ENCODE measurements at places on chromosomes 4 and X. TPM values are rescaled to one million over a fixed set of nuclear protein-coding genes. Genes with fewer than 3 reads are reported as not detected.
A peak's percentile ranks its signal among the peaks of the same experiment; 100 is the strongest.

The BDH2 gene
- total RNA-seq, result 70.7 TPM

The SHOX gene
- total RNA-seq, result 0.16 TPM

The GPC4 gene
- total RNA-seq, result 21.1 TPM

The SPANXA2 gene
- not detected for total RNA-seq

GRCh38 chrX:41600291-41600690 lies 88.5 kb upstream of the GPR34 start:
- H3K27me3 ChIP-seq, result no peaks in the 10 kb centered on the region
- DNase-seq, result no peak
- no peak overlapping the region for H3K27ac ChIP-seq
- H3K36me3 ChIP-seq, result peaks cover 10% of the 10 kb centered on the region
- H3K4me1 ChIP-seq, result peaks cover 11% of the 10 kb centered on the region

GRCh38 chr4:124941267-124941666 lies 228.7 kb upstream of the ANKRD50 start:
- H3K4me3 ChIP-seq, result no peak overlapping the region
- peaks cover 5% of the 10 kb centered on the region for H3K4me1 ChIP-seq

- no peaks in the 10 kb centered on the region for H3K27me3 ChIP-seq
- no peaks in the 10 kb centered on the region for H3K36me3 ChIP-seq
- H3K4me1 ChIP-seq, result no peaks in the 10 kb centered on the region
- no peak overlapping the region for H3K27ac ChIP-seq
Observed at GRCh38 chrX:16916561-16916960, 29.9 kb upstream of the REPS2 start.

GRCh38 chr4:172716291-172716690 lies 452.3 kb upstream of the GALNT7 start:
- no peak for DNase-seq
- no peaks in the 10 kb centered on the region for H3K27me3 ChIP-seq
- H3K4me1 ChIP-seq, result no peaks in the 10 kb centered on the region

- H3K27me3 ChIP-seq, result peaks cover 3% of the 10 kb centered on the region
- H3K36me3 ChIP-seq, result no peaks in the 10 kb centered on the region
- no peak for DNase-seq
Observed at GRCh38 chrX:19291086-19291485, 52.6 kb upstream of the PDHA1 start.

DNA sequence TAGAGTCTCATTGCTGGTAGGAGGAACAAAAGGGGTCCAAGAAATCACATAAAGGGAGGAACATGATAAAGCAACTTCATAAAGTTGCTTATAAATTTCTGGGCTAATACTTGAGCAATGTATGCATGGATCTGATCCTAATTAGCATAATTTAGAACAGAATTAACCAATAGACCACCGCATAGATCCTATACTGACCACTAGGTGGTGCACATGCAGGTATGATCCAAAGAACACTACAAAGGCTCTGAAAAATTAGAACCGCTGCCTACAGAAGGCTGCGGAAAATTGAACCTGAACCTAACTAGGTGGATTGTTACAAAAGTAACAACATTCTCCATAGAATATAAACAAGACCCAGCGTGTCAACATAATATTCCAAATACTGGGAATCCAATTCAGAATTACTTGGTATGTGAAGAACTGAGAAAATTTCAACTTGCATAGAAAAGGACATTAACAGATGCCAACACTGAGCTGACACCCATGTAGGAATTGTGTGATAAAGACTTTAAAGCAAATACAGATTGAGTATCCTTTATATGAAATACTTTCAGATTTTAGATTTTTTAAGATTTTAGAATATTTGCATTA lies 23.3 kb downstream of the BRCC3 start:
- DNase-seq, result no peak
- no peak overlapping the region for H3K27ac ChIP-seq
- peaks cover 22% of the 10 kb centered on the region for H3K36me3 ChIP-seq
- no peaks in the 10 kb centered on the region for H3K4me1 ChIP-seq
- no peak overlapping the region for H3K4me3 ChIP-seq

DNA sequence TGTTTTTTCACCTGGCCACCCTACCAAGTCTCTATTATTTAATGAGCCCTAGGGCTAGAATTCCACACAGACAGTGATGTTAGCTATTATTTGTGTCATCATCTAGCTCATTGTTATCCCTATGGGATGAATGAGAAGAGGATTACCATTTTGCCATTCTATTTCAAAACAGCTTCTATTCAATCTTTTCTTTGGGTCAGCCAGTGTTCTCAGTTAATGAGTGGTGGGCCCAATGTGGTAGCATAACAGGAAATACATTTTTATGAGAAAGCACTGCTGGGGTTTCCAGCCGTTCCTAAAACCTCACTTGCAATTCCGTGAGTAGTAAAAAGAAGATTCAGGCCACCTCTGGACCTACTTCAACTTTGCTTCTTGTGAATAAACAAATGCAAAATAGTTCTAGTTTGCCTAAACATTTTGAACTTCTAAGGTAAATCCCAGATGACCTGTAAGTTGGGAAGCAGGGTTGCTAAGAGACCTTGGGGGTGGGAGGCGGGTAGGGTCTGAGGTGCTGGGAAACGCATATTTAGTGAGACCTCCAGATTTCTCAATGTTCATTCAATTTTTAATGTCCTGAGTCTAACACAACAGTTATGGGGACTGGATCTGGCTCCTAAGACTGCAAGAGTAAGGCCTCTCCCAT lies 24.8 kb upstream of the CYP2U1 start:
- H3K4me1 ChIP-seq, result no peaks in the 10 kb centered on the region
- no peaks in the 10 kb centered on the region for H3K27me3 ChIP-seq
- DNase-seq, result no peak
- H3K27ac ChIP-seq, result no peak overlapping the region
- H3K36me3 ChIP-seq, result no peaks in the 10 kb centered on the region
- H3K4me3 ChIP-seq, result no peak overlapping the region

DNA sequence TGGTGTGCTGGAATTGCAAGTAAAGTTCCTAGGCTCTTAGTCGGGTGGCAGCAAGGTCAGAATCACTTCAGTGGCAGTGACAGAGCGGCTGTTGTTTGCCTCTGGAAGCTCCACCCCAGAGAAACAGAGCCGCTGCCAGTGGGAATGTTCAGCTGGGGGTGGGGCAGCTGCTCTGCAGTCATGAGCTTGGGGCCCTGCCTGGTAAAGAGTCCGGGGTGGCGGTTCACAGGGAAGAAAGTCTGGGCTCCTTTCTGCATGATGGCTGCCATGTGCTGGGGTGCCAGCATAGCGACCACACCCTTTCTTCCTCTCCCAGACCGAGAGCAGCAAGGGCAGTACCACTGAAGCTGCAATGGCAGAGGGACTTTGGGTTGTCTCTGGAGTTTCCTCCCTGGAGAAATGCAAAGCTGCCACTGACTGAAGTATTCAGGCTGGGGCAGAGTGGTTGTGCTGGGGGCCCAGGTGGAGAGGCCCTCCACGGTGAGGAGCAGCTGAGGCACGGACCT lies 108.8 kb upstream of the CENPE start:
- peak; percentile 57 for DNase-seq
- peaks cover 39% of the 10 kb centered on the region for H3K4me1 ChIP-seq
- H3K4me3 ChIP-seq, result peak overlapping the region; percentile 39
- peaks cover 23% of the 10 kb centered on the region for H3K36me3 ChIP-seq

- no peak overlapping the region for H3K27ac ChIP-seq
- no peaks in the 10 kb centered on the region for H3K27me3 ChIP-seq
- no peak overlapping the region for H3K4me3 ChIP-seq
- no peaks in the 10 kb centered on the region for H3K4me1 ChIP-seq
- peaks cover 27% of the 10 kb centered on the region for H3K36me3 ChIP-seq
- DNase-seq, result no peak
Observed at GRCh38 chrX:2718821-2719220, 27.7 kb downstream of the CD99 start.

- H3K4me3 ChIP-seq, result no peak overlapping the region
- peaks cover 46% of the 10 kb centered on the region for H3K4me1 ChIP-seq
- no peak overlapping the region for H3K27ac ChIP-seq
- DNase-seq, result no peak
Observed at GRCh38 chr4:168739886-168740285, 243.0 kb downstream of the PALLD start.
